NCI-H1048 (cell line): ENCODE measurements at places on chromosomes 7 and 10.

DNA sequence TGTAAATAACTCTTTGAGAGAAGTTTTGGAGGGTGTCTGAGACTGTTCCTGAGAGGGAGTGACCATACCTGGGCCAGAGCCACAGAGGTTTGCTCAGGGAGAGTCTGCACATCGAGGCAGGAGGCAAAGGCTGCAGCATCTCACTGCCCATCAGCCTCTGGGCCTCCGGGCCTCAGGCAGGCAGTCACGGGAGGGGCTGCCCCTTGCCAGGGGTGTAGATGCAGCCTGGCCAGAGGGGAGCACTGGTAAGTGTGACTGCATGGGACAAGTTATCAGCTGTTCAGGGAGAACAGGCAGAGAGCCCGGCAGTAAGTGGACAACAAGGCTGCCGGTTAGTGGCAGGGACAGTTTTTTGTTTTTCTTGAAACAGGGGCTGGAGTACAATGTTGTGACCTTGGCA is 55.9 kb downstream of the ZNF467 start:
- DNase-seq: no peak

DNA sequence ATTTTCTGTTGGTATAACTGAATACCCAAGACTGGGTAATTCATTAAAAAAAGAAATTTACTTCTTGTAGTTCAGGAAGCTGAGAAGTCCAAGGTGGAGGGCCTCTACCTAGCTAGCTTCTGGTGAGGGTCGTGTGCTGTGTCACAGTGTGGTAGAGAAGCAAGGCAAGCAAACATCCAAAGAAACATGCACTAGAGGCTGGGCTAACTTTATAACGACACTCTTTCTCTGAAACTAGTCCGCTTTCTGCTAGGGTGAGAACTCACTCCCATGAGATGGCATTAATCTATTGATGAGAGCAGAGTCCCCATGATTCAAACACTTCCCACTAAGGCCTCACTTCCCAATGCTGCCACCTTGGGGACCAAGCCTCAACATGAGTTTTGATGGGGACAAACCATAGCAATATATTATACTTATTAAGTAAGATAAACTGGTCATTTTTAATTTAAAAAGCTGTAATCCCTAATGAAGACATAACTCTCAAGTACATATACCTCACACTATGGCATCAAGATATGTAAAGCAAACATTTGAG is 50.8 kb downstream of the PHYHIPL start:
- DNase-seq: no peak

GRCh38 chr7:65832281-65832680 is 40.6 kb upstream of the VKORC1L1 start:
- no peak for DNase-seq

- no peak for DNase-seq
These were observed 425 bp downstream of the TLL2 start for GRCh38 chr10:96513305-96513697.

DNA sequence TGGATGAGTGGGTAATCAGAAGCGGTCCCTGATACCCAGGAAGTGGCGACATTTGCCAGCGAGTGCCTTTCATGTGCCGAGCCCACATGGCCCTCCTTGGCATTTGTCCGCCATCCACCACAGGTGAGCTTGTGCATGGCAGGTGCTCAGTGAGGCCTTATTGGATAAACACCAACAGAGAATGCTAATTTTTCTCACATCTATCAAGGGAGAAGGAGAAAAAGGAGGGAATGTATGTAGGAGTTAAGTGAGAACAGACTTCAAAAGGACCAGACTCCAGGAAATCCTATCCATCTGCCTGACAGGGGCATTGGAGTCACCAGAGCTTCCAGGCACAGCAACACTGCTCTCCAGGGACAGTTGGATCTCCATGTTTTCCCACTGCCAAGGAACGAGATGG is 143.5 kb upstream of the ZMIZ1 start:
- no peak for DNase-seq

DNA sequence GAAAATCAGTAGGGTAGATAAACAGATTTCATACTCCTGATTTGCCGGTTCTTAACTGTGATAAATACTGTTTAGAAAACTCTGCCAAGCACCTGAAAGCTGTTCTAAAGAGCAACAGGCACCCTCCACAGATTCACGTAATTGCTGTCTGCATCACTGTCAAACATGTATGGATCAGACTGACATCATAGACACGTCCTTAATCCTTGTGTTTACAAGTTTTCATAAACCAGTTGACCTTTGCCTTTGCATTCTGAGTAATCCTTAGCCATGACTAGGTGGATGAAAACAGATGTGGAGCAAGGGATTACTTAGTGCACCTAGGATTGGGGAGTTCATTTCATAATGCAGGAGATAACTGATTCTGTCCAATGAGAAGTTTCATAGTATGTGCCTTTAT is 41.6 kb downstream of the SLC39A12 start:
- no peak for DNase-seq

GRCh38 chr7:130956417-130957136 is 222.6 kb upstream of the KLF14 start:
- DNase-seq: no peak

GRCh38 chr10:125165584-125166573 is 5.5 kb upstream of the CTBP2 start:
- no peak for DNase-seq

- DNase-seq: no peak
These were observed 116.3 kb upstream of the PPP2R2D start for GRCh38 chr10:131784363-131785120.

- DNase-seq: no peak
These were observed 9.5 kb downstream of the PPIA start for GRCh38 chr7:44805950-44806349.

DNA sequence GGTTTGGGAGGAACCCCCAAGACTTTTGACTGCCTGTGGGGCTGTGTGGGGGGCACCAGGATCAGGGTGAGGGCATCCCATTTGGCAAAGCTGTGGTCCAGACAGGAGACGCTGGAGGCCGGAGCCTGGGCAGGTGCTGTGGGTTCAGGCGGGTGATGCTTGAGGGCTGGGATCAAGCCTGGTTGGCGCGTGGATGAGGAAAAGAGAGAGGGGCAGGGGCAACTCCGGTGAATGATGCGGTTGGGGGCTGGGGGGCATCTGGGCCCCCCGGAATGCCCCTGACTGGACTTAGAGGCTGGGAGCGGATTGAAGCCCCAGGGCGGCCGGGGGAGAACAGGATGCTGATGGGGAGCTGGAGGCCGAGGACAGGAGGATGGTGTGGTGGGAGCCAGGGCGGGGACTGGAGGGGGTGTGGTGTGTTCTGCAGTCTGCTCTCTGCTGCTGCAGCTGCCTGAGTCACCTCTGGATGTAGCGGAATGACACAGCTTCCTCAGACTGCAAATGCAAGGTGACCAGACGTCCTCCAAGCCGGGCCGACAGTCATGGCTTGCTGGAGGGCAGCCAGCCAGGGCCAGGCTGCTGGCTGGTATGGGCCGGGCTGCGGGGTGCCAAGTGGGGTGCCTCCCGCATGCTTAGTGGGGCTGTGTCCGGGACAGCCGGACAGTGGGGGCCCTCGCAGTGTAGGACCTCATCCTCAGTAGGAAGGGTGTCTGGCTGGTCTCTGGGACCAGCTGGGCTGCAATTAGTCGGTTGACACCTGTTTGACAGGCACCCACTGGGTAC is 3.2 kb downstream of the MAFK start:
- no peak for DNase-seq

DNA sequence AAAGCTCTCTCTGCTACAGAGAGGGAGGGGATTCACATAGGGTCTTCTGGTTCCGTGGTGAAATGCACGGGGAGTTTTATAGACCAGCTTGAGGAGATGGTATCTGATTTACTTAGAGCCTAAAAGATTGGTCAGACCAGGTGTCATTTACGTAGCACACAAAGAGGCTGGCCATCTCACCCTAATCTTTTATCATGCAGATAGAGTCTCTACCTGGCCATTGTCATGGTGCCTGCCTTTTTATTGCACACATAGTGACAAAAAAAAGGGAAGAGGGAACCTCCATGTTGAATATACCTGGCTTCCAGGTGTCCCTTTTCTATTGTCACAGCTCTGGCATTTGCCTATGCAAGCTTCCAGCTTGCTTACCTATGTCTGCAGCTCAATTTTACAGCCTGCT is 1456.1 kb downstream of the GATA3 start:
- no peak for DNase-seq

DNA sequence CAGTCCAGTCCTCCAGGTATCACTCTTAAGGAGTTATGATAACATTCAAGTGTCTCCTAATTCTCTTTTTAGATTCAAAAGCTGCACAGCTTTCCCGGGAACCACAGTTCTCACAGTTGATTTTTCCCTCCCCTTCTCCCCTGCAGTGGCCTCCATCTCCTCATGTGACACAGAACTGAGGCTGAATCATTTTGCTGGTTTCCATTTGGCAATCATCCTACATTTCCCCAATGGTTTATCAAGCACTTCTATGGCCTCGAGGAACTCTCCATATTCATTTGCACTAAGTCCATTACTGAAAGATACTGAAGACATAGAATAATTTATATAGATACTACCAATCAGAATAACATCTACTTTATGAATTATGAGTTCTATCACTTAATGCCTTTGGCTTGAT is 484.9 kb downstream of the GPAM start:
- DNase-seq: no peak

GRCh38 chr10:132601567-132601966 is 64.0 kb downstream of the INPP5A start:
- DNase-seq: no peak

DNA sequence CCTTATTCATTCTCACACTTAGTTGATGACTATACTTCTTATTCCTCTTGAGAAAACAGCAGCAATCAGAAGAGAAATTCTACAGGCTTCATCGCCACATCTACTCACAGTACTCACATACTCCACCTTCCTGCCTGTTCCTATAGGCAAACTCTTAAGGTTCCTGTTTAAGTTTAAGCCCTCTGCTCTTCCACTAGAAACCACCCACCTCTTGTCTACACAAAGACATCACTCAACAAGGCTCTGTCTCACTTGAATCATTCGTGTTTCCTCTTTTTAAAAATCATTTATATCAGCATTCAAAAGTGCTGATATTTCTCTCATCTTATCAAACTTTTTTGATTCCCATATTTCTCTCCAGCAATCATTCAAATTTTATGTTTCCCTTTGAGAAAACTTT is 85.5 kb upstream of the ADO start:
- no peak for DNase-seq

DNA sequence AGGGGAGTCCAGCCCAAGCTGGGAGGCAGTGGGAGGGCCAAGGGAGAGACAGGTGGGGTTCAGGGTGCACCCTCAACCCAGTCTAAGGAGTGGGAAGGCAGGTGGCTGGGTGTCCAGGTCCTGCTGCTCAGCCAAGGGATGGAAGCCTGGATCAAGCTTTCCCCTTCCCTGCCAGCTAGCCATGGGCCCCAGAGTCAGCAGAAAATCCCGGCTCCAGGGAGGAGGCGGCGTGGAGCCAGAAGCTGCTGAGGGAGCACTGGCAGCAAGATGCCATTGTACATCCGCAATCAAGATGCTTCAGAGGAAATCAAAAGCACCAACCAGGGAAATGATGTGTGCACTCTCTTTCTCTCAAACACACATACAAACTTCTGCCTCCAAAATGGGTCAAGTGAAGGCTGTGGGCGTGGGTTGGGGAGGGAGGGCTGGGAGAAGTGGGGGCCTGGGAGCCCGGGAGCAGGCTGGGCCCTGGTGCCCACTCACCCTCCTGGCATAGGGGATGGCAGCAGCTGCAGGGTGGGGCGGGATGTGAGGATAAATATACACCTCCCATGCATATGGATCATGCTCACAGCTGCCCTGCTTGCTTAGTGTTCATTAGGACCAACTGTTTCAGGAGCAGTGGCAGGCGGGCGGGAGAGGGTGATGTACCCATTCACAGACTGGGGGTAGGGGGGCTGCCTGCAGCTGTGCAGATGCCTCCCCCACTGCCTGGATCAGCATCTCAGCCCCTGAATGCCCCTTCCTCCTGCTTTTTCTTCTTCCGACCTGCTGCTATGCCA is 24.2 kb downstream of the TRIM8 start:
- DNase-seq: no peak

- no peak for DNase-seq
These were observed 29.6 kb downstream of the GOLGA7B start for GRCh38 chr10:97879241-97879640.

DNA sequence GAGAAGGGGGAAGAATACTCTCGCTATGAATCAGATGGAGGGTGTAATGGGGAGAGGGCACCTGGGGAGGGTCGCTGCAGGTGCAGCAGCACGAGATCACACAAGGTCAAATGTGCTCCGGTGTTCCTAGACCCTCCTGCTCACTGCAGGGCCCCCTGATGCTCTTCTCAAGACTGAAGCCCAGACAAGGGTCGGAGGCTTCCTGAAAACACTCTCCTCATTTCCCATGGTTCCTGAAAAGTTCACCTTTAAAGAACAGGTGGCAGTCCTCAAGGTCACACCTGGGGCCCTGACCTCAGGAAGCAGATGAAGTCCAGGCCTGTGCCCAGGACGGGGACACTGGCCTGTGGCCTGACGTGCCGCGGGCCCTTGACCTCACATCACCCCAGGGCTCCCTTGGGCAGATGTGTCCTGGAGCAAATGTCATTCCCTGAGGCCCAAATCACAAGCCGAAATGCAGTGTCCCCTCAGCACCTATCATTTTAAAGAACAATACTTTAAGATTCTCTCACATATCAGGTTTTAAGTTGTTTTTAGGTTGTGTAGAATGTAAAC is 289.8 kb downstream of the GLRX3 start:
- DNase-seq: no peak

GRCh38 chr7:157874870-157875229 is 538.0 kb downstream of the DNAJB6 start:
- DNase-seq: no peak

DNA sequence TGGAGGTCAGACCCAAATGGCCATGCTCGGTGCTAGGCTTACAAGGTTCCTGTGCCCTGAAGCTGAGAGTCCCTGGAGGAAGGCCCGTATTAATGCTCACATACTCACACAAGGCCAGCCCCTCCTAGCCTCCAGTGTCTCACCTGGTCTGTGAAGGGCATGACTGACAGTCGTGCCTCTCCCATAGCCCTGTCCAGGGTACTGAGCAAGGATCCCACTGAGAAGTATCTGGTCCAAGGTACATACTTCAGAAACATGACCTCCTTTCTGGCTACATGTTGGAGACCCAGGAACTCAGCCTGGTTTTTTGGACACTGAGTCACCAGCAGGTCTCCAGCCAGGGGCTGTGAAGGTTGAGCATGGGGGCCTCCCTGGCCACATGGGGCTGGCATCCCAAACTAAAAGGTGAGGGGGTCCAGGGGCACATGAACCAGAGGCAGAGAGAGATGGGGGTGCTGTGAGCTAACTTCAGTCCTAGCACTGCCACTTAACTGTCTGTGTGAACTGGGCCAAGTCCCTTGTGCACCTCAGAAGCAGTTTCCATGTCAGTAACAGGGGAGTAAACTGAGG is 17.6 kb upstream of the RASGEF1A start:
- DNase-seq: no peak

DNA sequence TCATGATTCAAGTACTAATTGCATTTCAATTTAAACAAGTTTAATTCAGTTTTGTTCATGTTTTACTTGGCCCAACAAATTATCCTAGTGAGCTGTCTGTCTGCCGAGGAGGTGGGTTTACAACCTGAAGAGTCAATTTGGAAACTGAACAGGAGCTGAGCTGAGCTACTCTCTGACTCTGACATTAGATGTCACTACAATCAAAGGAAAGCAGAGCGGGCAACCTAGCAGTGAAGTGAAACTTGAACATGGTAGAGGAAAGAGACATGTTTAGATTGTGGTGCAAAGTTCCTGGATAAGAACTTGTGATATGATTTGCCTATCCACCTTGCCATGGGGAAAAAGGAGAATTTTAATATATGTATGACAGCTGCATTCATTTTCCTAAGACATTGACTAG is 9.6 kb upstream of the AGR3 start:
- DNase-seq: no peak
